ENCODE measurements at places on chromosomes 7 and 10.

GRCh38 chr7:117230276-117231046 lies 92.4 kb downstream of the WNT2 start:
- DNase-seq, result no peak

DNA sequence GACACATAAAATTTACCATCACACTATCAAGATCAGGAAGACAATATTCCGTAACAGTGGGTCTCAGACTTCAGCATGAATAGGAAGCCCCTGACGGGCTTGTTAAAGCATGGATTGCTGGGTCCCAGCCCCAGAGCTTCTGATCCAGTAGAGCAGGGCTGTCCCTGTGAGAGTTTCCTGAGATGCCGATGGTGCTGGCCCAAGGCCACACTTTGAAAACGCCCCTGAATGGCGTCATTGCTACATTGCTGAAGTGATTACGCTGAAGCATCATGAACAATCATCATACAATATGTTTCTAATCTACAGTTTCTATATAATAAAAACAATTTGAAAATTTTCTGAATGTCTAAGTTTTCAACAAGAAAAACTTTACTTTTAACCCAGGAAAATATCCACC lies 38.0 kb upstream of the TMEM72 start:
- no peak for DNase-seq

- DNase-seq, result no peak
These were observed 46.0 kb upstream of the PODXL start for GRCh38 chr7:131602304-131602993.

- DNase-seq, result no peak
These were observed 370.6 kb upstream of the IGFBP3 start for GRCh38 chr7:46291601-46292150.

- no peak for DNase-seq
These were observed 35.7 kb upstream of the SRRM3 start for GRCh38 chr7:76165973-76166403.

DNA sequence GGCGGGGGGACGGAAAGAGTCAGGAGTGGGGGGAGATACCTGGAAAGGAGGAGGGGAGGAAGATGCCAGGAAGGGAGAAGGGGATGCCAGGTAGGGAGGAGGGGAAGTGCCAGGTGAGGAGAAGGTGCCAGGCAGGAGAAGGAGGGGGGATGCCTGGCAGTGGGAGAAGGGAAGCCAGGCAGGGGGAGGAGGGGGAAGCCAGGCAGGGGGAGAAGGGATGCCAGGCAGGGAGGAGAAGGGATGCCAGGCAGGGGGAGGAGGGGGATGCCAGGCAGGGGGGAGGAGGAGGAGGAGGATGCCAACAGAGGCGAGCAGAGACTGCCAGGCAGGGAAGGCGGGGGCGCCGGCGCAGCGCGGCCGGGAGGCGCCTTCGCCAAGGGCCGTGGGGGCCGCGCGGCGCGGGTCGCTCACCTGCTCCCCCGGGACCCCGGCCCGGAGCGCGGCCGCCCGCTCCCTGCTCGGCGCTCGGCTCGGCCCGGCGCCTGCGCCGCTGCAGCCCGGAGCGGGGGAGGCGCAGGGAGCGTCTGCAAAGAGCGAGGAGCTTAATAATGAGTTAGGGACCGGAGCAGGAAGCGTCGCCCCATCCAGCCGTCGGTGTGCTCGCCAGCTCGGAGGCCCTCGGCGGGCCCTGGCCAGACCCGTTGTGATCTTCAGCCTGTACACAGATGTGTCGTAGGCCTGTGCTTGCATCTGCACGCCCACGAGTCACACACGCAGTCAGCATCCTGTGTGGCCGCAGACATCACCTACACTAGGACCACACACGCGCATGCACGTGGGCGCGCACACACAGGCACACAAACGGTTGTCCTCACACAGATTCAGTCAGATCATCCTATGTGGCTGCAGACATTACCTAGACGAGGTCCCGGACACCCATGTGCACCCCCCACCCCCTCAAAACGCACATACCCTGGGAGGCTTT lies 28.4 kb upstream of the SMARCD3 start:
- DNase-seq, result peak; percentile 51

DNA sequence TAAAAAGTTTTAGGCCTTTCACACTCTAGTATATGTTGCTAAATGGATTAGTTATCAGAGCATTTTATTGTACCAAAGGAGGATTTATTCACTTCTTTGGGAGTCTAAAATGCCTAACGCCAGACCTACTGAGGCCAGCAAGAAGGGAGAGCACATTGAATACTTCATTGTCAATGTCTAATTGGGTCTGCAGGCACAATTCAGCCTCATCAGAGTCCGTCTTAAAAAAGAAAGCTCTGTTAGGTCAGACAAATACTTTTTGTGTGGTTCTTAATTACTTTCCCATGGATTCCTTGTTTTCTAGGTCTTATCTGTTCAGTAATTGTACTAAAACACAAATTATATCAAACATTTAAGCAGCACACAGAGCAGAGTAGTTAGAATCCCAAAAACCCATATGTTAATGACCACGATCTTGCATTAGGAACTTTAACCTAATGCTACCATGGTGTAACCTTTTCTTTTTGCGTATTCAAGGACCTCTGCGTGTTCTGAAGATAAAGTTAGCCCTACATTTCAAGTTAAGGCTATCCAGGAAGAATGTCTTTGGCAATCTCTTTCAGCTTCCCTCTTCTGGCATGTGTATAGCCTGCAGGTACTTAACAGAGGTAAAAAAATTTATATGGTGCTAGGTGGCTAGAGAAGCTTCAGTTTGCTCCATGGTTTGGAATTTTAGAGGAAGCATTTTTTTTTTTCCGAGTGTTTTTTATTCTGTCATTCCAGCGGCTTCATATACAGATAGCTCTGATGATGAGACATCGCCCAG lies 45.7 kb upstream of the STRIP2 start:
- no peak for DNase-seq

- no peak for DNase-seq
These were observed 373.5 kb downstream of the GRID1 start for GRCh38 chr10:85993140-85993539.

GRCh38 chr10:46319389-46319788 lies 32.6 kb downstream of the ANTXRL start:
- no peak for DNase-seq

- DNase-seq, result no peak
These were observed 16.2 kb upstream of the PON1 start for GRCh38 chr7:95340491-95340890.

- no peak for DNase-seq
These were observed 551.2 kb upstream of the ANKRD30A start for GRCh38 chr10:36574207-36574606.

- no peak for DNase-seq
These were observed 83.7 kb downstream of the EMX2 start for GRCh38 chr10:117626228-117626627.

GRCh38 chr7:133112976-133113375 lies 31.1 kb upstream of the CHCHD3 start:
- no peak for DNase-seq

- DNase-seq, result no peak
These were observed 62.7 kb downstream of the LANCL2 start for GRCh38 chr7:55427800-55428199.

GRCh38 chr10:11043446-11044127 lies 25.9 kb downstream of the CELF2 start:
- DNase-seq, result no peak
